GOT3 (cell line): ENCODE measurements at places on chromosomes 5 and 9.

DNA sequence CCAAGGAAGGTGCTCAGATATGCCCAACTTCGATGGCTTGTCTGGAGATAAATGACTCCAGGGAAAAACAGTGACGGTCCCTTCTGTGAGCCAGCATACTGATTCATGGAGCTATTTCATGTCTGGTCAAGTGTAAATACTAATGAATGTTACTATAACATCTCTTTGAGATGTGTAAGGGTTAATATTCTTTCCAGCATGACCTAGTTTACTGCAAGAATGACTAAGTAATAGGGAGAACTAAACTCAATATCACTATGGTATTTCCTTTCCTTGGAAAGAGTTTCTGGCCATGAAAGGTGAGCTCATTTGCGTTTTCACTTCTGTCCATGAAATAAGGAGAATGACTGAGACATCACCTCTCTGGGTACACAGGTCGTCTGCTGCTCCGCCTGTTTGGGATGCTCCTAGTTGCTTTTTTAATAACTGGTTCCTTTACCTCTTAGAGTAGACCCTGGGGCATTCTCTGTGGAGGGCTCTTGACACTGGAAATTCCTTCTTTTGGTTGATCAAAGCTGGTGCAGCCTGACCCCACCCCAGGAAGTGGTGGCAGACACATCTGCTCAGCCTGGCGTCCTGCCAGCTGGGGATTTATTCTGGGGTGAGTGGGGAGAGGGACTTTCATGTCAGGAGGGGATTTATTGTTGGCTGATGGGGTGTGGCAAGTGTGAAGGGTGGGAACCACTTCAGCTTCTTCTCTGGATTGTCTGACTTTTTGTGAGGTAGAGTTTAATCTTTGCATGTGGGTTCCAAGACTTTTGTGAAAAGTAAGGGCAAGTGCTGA is 250.0 kb upstream of the MPDZ start:
- DNase-seq = no peak

DNA sequence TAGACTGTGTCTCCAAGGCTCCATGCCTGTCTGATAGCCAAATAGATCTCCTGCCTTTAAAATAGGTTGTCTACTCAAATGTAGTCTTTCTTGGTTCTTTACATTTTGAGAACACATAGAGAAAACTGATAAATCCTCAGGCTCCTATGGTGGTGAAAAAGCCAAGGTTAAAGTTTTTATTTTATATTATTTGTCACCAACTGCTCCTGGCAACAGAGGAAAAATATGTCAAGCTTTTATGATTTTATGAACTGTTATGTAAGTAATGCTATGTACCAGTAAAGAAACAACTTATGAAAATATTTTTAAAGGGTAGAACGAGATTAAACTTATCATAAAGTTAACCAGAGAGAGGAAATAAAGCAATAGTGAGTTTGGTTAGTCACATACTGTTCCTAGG is 222.8 kb downstream of the NR2F1-AS1 start:
- DNase-seq = no peak

DNA sequence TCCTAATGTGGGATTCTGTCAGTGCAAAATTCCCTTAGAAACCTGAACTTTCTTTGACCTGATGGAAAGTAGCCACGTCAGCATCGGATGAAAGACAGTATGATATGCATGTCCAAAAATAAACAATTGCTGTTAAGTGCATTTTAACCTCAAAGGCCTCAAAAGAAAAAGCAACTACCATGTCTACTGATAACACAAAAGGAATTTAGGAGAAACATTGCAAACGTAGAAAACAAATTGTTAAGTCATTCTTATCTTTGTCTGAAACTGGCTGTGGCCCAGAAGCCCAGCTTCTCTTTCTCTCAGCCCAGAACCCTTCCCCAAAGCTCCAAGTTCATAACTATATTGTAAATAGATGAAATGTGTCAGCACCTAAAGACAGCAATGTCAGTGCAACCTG is 11.1 kb upstream of the LHFPL2 start:
- no peak for DNase-seq

DNA sequence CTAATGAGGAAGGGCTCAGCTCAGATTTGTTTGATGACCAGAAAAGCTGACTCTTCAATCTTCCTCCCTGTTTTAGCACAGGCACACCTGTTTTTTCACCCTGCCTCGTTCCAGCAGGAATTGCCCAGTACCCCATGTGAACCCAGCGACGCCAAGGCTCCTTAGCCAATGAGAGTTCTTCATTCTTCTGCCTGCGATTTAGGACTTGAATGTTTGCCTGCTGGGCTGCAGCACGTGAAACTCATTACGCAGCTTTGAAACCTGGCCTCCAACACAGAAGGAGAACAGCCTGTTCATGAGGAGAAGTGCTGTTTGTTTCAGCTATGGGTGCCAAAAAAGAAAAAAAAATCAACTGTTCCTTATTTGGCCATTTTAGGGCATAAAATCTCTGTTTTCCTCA is 315.5 kb downstream of the TRPM3 start:
- DNase-seq = no peak
